ENCODE measurements at places on chromosomes 4 and X.
A peak's percentile ranks its signal among the peaks of the same experiment; 100 is the strongest.

DNA sequence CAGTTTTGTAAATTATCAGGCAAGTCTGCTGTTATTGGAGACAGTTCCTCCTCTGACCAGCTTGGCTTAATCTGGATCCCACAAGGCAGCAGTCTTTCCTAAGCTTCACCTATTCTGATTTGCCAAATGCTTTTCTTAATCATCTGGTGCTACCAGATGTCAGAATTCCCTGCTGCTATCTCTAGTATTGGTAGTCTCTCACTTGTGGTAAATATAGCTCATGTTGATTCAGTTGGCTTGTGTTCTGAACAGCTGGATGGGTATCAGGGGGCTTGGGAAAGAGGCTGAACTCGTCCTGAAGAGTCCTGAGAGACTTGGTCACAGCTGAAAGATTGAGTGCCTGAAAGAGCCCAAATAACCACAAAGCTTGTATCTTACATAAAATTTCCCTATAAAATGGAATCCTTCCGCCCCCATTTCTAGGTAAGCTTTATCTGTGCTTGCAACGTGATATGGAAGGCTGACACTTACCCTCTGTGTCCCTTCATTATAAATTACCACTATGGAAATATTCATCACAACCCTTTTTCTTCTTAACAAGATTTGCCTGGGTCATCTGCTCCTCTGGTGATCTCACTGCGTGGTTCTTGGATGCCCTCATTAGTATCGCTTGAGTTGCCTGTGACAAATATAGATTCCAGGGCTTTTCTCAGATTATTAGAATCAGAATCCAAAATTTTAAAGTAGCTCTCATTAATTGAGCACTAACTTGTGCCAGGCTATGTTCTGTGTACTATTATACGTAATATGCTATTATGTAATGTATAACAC lies 104.1 kb upstream of the GPRIN3 start:
- DNase-seq, result no peak

DNA sequence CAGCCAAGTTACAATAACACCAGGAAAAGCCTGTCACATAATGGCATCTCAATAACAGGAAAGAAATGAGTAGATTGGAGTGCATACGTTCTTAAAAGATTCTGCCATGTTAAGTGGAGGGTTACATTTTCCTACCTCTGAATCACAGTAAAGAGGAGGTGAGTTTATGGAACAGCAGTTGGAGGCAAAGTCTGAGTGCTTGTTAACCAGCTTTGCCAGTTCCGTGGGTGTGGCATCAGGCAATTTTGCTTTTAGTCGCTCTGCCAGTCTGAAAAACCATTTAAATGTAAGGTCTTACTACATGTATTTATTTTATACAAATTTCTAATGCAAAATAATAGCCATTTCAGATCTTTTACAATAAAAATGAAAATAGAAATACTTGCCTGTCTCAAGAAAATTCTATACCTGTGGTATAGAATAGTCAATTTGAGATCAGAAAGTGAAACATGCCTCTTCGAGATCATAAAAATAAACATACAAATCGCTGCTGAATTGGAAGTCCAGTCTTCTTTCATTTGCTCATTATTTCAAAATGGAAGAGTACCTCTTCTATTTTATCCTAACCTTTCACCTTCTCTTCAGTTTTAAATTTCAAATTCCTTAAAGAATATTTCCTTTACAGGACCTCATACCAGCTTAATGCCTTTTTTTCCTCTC lies 31.4 kb downstream of the GC start:
- no peak for DNase-seq

DNA sequence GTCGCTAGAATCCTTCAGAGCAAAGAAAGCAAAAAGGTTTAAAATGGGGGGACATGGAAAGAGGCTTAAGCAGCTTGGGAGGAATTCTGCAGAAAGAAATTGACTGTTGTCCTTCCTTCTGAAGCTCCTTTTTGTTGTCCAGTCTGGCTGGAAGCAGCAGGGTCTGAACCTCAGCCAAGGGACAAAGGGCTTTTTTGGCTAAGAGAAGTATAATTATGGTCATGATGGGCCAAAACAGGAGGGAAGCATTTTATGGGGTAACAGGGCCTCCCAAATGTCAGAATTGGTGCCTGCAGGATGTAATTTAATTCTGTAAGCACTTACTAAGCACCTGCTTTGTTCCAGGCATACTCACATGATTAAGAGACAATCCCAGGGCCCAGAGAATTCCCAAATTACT lies 74.2 kb upstream of the CPEB2 start:
- DNase-seq, result no peak

- no peak for DNase-seq
Measured at GRCh38 chr4:86661006-86661405, 66.9 kb downstream of the PTPN13 start.

DNA sequence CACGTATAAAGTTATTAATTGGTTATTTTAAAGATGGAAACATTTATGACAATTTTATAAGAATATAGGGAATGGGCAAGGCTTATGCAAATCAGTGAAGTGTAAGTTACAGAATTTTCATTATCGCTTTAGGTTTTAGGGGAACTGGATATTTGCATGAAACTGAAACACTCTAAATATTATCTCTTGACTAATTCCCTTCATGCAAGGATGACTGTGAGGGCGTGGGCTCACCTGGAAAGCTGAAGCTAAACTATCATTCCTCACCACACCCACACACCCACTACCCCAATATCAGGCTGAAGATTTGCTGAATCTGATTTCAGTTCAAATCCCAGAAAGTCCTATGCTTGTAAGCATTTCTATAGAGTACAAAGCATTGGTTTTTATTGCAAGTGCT lies 81.7 kb upstream of the ARHGAP24 start:
- DNase-seq, result no peak

GRCh38 chrX:112341598-112341997 lies 259.0 kb upstream of the TRPC5 start:
- no peak for DNase-seq

GRCh38 chr4:168619266-168619631 lies 122.4 kb downstream of the PALLD start:
- DNase-seq, result no peak

GRCh38 chr4:1421657-1422056 lies 15.4 kb upstream of the NKX1-1 start:
- DNase-seq, result no peak

- peak; percentile 44 for DNase-seq
Measured at GRCh38 chr4:159487284-159487747, 384.4 kb downstream of the RAPGEF2 start.

Data from NCI-H146 (cell line).